Glomerular endothelial cell (primary cell): ENCODE measurements at places on chromosomes 6 and 20. TPM values are rescaled to one million over a fixed set of nuclear protein-coding genes. Genes with fewer than 3 reads are reported as not detected.

The METTL24 gene
- total RNA-seq, result 0.82 TPM in 1 of 2 replicates, not detected in the other

The BEND6 gene
- total RNA-seq, result 0.53 TPM in 2 replicates

The MYL9 gene
- total RNA-seq, result 51.2 and 91.8 TPM in 2 replicates

The CCN6 gene
- total RNA-seq, result not detected in 2 replicates

The IPCEF1 gene
- total RNA-seq, result 0.05 and 1.9 TPM in 2 replicates
